T-cell (primary cell): ENCODE measurements at places on chromosomes 16 and 17.

- DNase-seq = no peak
Observed at GRCh38 chr16:85536073-85536410, 77.1 kb upstream of the GSE1 start.

DNA sequence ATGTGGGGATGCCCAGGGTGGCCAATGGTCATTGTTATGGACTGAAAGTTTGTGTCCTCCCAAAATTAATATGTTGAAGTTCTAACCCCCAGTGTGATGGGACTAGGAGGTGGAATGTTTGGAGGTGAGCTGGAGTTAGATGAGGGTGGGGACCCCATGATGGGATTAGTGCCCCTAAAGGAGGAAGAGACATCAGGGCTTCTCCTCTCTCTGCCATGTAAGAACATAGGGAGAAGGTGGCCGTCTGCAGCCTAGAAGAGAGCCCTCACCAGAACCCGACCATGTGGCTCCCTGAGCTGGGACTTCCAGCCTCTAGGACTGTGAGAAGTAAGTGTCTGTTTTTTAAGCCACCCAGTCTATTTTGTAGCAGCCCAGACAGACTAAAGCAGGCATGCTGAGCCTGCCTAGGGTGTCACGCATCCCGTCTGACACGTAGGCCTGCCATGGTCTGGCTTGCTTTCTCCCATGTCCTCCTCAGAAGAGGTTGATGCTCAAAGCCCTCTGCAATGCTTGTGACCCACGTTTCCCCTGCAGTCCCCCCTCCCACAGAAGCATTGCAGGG, 4.0 kb upstream of the PRPSAP1 start:
- no peak for DNase-seq

- DNase-seq = no peak
Observed at GRCh38 chr16:65136681-65137080, 14.8 kb upstream of the CDH11 start.

- no peak for DNase-seq
Observed at GRCh38 chr17:20095336-20096080, 86.3 kb downstream of the SPECC1 start.

GRCh38 chr17:58046239-58047094, 36.8 kb upstream of the DYNLL2 start:
- DNase-seq = no peak

DNA sequence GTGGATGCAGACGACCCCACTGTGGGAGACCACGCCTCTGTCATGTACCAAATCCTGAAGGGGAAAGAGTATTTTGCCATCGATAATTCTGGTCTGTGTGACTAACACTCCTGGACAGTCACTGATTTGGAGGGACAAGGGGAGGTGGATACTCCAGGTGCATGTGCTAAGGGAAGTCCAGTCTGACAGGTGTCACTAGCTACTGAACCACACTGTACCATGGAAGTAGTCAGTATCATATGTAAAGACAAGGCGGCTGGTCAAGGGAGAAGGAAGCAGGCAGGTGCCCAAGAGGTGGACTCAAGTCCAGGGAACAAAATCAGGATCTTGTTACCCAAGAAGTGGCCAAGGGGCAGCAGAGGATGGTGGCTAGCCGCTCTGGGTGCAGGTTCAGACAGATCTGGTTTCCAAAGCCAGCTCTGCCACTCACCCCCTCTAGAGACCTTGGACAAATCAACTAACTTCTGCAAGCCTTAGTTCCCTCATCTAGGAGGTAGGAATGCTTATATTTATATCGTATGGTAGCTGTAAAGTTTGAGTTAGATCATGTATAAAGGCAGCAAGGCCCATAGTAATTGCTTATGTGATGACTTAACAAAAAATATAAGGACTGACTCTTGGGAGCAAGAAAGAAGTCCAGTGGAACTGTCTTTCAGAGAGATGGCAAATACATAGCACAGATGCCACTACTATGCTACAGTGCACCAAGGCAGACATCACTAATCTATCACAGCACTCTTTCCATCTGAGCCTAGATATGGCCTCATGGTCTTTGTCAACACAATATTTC, 22.1 kb downstream of the CDH5 start:
- DNase-seq = no peak

- DNase-seq = no peak
Observed at GRCh38 chr17:76969598-76970172, 101.5 kb downstream of the MGAT5B start.

DNA sequence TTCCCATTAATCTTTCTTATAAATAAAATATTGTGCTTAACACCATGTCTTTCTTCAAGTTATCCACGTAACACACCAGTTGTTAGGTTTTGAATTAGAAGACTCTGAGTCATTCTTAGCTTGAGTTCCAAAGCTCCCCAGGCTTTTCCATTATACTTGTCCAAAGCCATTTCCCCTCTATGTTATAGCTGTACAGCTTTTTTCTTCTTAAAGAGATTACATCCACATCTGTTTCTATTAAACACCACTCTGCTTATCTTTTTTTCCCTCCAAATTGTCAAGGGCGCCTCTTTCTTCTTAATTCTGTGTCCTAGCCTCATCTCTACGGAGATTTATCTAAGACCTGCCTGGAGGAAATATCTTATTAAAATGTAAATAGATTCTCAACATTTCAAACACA, 139.4 kb upstream of the CPHXL start:
- DNase-seq = no peak

GRCh38 chr17:36845916-36846315, 91.4 kb upstream of the LHX1 start:
- no peak for DNase-seq

- no peak for DNase-seq
Observed at GRCh38 chr16:12168074-12169000, 191.8 kb downstream of the SNX29 start.

DNA sequence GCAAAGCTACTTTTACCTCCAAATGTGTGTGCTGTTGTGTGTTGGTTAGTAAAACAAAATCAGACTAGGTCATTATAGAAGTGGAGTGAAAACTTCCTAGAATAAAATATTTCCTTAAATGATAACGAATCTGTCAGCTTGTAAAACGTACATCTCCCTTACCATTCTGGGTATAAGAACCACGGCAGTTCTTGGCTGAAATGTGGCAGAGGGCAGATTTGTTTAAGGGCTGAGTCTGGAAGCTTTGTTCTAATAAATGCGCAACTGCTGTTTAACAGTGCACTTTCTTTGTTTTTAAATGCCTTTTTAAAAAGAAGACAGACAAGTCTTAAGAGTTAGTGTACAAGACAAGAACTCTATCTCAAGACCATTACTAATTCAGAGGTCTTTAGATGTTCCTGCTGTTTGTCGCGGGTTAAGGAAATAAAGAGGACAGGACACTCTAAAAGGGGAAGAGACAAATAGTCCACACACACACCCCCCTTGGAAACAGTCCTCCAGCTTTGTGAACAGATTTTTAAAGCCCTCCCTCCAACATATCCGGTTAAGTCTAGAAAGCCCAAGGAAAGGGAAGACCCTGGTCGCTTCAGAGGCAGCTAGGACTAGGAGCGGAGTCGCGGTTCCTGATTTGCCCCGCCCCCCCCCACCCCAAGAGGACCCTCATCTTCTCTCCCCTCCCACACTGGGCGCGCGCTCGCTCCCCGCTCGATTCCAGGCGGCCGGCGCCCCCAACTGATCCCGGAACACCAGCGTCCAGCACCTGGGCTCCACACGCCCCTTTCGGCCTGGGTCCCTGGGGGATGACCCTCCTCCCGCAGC, 658 bp downstream of the SYNRG start:
- no peak for DNase-seq

GRCh38 chr16:85327731-85328675, 215.7 kb upstream of the CIBAR2 start:
- no peak for DNase-seq

DNA sequence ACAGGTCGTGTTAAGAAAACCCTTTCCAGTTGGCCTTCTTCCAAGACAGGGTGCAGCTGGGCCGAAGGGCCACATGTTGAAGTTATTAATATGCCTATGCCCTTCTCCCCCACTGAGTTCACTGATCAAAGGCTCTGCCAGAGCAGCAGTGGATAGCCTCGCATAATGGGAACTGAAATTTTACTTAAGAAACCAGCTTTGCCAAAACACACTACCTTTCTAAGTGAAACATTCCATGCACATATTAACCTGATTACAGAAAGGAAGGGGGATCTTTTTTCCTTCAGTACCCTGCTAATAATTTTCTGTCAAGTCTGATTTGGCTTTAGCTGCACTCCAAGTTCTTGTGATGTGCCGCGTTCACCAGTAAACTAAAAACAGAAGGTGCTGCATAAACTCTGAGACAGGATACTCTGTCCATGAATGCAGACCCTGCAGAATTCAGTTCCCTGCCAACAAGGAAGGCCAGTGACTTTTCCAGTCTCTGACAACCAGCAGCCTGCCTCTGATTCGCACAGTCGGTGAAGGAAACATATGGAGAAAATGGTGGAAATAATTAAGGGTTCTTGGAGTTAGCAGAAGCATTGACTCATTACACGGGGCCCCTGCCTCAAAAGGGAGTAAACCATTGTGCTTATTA, 283.8 kb downstream of the ZFHX3 start:
- no peak for DNase-seq

GRCh38 chr17:6505425-6506142, 50.8 kb downstream of the PITPNM3 start:
- no peak for DNase-seq

GRCh38 chr17:77697480-77698400, 260.8 kb upstream of the TNRC6C start:
- no peak for DNase-seq

DNA sequence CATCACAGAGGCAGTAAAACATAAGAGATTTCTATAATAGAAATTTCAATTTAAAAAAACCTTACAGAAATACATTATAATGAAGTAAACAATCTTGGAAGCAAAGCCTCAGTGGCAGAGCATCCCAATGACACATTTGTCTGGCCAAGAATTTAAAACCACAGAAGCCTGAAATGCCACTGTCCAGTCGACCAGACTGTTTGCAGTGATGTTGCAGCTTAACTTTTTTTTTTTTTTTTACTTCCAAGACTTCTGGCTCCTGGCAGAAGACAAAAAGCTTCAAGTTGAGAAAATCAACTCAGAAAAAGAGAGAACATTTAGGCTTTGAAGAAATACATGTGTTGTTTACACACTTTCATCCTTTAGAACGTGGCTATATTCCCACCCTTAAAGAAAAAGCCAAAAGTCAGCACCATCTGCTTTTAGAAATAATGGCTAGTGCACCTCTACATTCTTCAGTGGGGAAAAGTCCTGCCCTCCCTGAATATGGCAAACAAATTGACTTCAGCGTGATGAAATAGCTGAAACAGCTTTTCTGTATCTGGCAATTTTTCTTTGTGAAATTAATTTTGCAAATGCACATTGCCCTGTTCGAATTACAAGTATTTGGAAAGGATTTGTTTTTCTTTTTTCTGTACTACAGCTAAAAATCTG, 205.5 kb upstream of the MON1B start:
- no peak for DNase-seq

- DNase-seq = no peak
Observed at GRCh38 chr16:16991711-16992110, 479.0 kb downstream of the XYLT1 start.

- DNase-seq = no peak
Observed at GRCh38 chr16:19348578-19349315, 63.2 kb downstream of the CLEC19A start.

GRCh38 chr17:79577485-79578187, 33.2 kb downstream of the RBFOX3 start:
- no peak for DNase-seq

- no peak for DNase-seq
Observed at GRCh38 chr17:82931699-82932517, 92.1 kb upstream of the ZNF750 start.

DNA sequence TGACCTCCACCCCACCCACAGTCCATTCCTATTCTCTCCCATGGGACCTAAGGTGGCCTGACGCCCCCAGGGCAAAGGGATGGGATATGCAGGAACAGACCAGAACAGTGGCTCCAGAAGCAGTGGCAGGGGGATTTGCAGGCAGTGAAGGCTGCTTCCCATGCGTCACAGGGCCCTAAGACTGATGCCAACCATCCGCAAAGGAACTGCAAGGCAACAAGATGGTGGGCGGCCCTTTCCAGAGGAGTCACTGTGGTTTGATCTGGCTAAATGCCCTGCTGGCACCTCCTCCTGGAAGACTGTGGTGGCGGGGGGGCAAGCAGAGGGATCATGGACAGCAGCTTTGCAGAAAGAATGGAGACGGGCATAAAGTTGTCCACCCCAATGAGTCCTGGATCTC, 4.4 kb upstream of the SLC39A11 start:
- DNase-seq = no peak

DNA sequence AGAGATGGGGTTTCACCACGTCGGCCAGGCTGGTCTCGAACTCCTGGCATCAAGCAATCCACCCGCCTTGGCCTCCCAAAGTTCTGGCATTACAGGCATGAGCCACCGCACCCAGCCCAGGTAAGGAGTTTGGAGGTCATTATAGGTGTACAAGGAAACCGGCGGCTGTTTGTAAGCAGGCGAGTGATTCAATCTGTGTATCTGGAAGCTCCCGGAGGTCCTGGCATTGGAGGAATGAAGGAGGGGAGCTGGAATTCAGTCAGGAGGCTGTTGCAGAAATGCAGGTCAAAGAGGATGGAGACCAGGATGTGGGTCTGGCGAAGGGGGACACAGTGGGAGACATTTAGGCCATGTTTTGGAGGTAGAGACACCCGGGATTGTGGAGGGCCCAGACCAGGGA, 18.8 kb downstream of the CDC42EP4 start:
- no peak for DNase-seq

- no peak for DNase-seq
Observed at GRCh38 chr16:14097182-14097959, 26.3 kb downstream of the MRTFB start.

- DNase-seq = no peak
Observed at GRCh38 chr17:78485290-78486168, 91.7 kb downstream of the DNAH17 start.

- DNase-seq = peak; percentile 50
Observed at GRCh38 chr16:73956587-73957494, 339.8 kb upstream of the PSMD7 start.

GRCh38 chr16:27849621-27850020, 213.9 kb downstream of the GSG1L start:
- DNase-seq = no peak

DNA sequence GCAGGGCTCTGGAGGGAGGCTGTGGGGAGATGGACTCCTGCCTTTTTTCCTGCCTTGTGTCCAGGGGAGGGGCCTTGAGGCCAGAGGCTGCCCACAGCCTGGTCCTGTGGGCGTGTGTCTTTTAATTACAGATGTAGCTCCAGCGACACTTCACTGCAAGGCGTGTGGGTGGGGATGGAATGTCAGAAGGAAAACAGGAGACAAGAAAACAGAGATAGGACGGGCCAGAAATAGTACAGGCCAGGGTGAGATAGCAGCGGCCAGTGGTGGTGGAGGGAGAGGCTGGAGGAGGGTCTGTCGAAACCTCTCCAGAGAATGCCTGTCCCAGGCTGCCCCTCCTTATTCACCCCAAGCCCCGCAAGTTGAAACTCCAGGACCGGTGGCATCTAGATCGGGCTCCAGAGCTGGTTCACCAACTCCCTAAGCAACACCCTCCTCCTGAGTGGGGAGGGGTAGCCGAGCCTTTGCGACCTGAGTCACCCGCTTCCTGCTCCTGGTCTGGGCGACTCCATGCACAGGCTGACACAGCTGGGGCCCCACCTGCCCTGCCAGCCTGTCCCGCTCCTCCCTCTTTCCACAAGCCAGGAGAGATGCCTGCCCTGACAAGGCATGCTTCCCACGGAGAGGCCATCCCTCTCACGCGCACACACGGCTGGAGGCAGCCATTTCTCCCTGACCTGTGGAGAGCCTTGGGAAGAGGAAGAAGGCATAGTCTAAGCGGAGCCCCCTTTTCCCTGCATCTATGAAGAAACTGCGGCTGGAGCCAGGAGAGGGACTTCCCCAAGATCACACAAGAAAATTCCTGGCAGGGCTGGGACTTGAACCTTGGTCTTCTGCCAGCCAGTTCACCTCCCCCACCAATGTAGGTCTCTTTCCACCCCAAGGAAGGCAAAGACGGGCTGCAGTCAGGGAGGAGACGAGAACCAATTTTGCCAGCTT, 6.6 kb upstream of the JUP start:
- no peak for DNase-seq
